ENCODE measurements at places on chromosomes 3 and 15.

- peak; percentile 65 for DNase-seq
Observed at GRCh38 chr3:52444860-52445793, at the start of gene SEMA3G. SEMA3G (minus strand) TSS chr3:52445103; CDS start chr3:52445027, 76 bp downstream.

DNA sequence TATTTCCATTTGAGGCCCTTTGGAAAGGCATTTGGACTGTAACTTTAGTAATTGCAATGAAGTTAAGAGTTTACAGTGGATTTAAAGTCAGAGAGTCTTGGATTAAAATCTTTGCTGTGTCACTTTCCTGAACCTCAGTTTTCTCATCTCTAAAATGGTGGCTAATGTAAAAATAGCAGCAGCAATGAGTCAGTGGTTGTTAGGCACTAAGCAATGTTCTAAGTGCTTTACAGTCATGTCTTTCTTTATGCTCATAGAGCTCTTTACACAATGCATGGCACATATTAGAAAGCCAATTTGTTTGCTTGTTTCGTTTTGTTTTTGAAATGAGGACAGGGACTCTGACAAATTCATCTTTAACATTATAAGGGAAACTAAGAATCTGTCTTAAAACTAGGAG lies 222.7 kb upstream of the DNAJC19 start:
- DNase-seq: no peak

GRCh38 chr15:69679623-69680228 lies 227.1 kb downstream of the RPLP1 start:
- no peak for DNase-seq

DNA sequence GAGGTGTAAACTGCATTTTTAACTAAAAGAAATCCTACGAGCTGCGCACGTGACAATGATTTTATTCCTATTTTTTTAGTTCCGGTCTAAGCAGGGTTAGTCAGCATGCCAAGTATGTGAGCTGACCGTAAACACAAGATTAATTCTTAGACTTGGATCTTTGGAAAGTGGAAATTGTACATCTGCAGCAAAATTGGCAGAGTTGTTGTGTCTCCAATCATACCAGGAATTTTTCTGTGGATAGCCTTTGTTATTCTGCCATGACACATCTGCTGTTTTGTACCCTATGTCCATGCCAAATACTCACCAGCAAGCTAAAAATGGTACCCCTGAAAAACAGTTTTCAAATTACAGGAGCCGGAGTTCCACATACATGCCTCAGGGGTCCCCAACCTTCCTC lies 562.5 kb downstream of the UNC13C start:
- DNase-seq: no peak

DNA sequence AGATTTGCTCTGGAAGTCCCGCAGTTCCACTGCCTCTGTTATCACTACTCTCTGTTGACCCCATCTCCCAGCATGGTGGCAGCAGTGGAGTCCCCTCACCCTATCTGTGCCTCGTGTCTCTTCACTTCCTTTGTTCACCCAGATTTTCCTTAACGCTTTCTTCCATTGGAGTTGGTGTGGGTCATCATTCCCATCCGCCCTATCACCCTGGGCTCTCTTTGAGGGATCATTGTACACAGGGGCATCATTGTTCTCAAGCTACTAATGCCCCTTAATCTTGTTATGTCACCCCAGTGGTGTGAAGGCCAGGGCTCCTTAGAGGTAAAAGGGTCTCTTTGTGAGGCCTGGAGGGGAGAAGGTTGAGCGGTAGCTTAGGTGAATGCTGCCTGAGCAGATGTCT lies 329.5 kb upstream of the CTDSPL start:
- no peak for DNase-seq

DNA sequence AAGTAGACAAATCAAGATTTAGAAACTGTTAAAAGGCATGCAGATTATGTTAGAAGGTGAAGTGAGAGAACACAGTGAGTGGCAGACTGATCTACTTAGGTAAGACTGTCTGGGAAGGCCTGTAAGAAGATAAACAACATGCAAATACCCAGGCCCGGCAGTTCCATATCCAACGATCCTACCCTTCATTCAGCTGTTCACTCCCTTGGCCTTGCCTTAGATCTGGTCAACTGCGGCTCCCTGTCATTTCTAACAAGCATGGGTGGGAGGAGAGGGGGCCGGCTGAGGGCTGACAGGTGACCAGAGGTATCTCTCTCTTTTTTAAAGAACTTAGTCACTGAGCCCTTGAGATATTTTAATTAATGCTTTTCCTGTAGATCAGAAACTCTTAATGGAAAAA lies 84.7 kb upstream of the FAM3D start:
- no peak for DNase-seq

GRCh38 chr15:80003171-80003570 lies 32.2 kb upstream of the BCL2A1 start:
- DNase-seq: no peak

DNA sequence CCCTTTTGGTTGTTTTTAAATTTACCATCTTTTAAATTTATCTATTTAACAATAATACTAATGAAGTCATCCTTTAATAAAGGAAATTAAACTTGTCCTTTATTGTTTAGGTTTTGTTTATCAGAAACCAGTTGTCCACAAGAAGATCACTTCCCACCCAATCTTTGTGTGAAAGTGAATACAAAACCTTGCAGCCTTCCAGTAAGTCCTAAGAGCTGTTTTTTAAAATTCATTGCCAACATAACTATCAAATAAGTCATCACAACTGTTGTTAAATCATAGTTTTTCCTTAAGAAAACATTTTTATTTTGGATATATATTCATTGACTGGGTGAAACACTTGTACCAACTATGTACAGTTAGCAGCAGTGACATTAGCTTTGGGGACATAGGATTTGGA lies 59.4 kb downstream of the CALML4 start:
- peak; percentile 17 for DNase-seq

GRCh38 chr15:72233769-72234168 lies 2.8 kb upstream of the PKM start:
- DNase-seq: no peak
